Activated T-cell treated with anti-CD3 and anti-CD28 coated beads, Interleukin-2, amount 50 U/mL, for 72 hours (primary cell): ENCODE measurements at places on chromosomes 1 and 21. TPM values are rescaled to one million over a fixed set of nuclear protein-coding genes. Genes with fewer than 3 reads are reported as not detected.

DNA sequence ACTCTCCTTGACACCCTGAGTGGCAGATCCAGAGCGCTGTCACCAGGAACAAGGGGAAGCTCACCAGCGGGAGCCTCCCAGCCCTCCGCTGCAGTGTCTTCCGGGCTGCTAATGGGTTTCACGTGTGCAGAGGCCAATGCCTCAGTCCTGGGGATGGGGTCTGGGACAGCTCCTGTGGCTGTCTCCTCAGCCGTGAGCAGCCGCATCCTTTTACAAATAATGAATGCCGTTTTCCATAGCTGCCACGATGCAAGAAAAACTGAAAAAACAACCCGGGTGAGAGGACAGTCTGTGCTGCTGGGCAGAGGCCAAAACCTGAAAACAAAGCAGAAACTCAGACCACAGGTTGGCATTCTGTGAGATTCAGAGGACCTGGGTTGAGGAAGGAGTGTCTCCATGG is 212.2 kb upstream of the RAB4A start:
- H3K27me3 ChIP-seq: no peaks in the 10 kb centered on the region
- H3K4me3 ChIP-seq: no peak overlapping the region
- no peaks in the 10 kb centered on the region for H3K36me3 ChIP-seq
- no peak for DNase-seq

GRCh38 chr1:62077821-62078220 is 116.8 kb upstream of the L1TD1 start:
- no peaks in the 10 kb centered on the region for H3K4me1 ChIP-seq
- no peaks in the 10 kb centered on the region for H3K36me3 ChIP-seq
- no peaks in the 10 kb centered on the region for H3K27me3 ChIP-seq
- DNase-seq: no peak

DNA sequence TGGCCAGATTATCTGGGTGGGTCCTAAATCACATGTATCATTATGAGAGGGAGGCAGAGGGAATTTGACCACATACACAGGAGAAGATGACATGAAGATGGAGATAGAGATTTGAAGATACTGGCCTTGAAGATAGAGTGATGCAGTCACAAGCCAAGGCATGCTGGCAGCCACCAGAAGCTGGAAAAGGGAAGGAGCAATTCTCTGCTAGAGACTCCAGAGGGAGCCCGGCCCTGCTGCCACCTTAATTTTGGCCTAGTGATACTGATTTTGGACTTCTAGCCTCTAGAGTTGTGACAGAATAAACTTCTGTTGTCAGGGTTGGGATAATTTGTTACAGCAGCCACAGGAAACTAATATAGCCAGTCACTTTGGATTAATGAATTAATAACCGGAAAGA is 2.2 kb upstream of the PRDM2 start:
- no peak for DNase-seq
- no peak overlapping the region for H3K4me3 ChIP-seq
- no peaks in the 10 kb centered on the region for H3K27me3 ChIP-seq
- H3K27ac ChIP-seq: no peak overlapping the region
- peaks cover 15% of the 10 kb centered on the region for H3K36me3 ChIP-seq

GRCh38 chr1:21175324-21175669 is 1.4 kb downstream of the EIF4G3 start:
- peak overlapping the region; percentile 93 for H3K4me3 ChIP-seq
- peak overlapping the region; percentile 98 for H3K27ac ChIP-seq
- peaks cover 22% of the 10 kb centered on the region for H3K4me1 ChIP-seq
- no peaks in the 10 kb centered on the region for H3K27me3 ChIP-seq
- no peak for DNase-seq
- peaks cover 15% of the 10 kb centered on the region for H3K36me3 ChIP-seq

- no peak overlapping the region for H3K4me3 ChIP-seq
- H3K36me3 ChIP-seq: no peaks in the 10 kb centered on the region
- no peak overlapping the region for H3K27ac ChIP-seq
- no peaks in the 10 kb centered on the region for H3K4me1 ChIP-seq
- DNase-seq: no peak
Observed at GRCh38 chr21:44507673-44508425, 32.1 kb downstream of the KRTAP10-1 start.

GRCh38 chr1:29641921-29642320 is 405.6 kb downstream of the PTPRU start:
- DNase-seq: no peak
- no peaks in the 10 kb centered on the region for H3K4me1 ChIP-seq
- H3K27ac ChIP-seq: no peak overlapping the region
- no peaks in the 10 kb centered on the region for H3K36me3 ChIP-seq
- H3K4me3 ChIP-seq: no peak overlapping the region

TRIM45 gene
- 0.30 TPM for total RNA-seq

DNA sequence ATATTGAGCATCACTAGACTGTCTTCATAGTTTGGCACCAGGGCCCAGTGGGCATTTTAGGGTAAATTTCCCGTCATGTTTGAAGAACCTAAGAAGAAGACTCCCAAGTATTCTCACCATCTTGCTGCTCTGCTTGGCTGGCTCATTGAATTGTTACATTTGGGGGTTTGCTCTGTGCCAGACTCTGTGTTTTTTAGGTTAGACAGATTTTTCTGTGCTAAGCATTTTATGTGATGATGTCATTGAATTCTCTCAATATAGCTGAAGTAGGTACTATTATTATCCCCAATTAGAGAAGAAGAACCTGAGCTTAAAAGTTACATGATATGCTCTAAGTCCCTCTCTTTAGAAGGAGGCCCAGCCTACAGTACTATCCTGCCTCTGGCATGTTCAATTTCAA is 28.0 kb upstream of the DNASE2B start:
- H3K27me3 ChIP-seq: no peaks in the 10 kb centered on the region
- no peak overlapping the region for H3K4me3 ChIP-seq
- no peaks in the 10 kb centered on the region for H3K36me3 ChIP-seq
- H3K27ac ChIP-seq: no peak overlapping the region
- H3K4me1 ChIP-seq: peaks cover 8% of the 10 kb centered on the region

DNA sequence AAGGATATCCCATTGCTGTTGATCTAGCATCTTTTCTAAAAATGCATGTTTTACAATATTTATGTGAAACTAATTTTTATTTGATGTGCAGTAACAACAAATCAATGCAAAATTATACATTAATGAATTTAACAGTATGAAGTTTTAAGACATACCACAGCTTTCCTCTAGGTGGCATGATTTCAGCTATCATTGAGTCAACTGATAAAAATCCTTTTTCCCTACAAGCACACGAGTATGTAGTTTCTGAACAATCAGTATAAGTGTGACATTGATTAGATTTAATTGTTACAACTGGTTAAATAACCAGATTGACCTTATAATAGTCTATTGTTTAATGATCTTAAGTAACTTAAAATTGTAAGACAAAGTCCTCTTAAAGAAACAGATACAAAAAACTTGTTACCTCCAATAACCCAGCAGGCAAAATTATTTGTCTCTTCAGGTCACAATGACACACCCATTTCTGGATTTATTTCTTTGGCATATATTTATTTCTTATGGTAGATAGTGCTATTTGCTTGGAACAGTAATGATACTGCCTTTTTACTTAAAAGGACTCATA is 5.8 kb upstream of the TGFB2 start:
- H3K4me1 ChIP-seq: no peaks in the 10 kb centered on the region
- H3K27ac ChIP-seq: no peak overlapping the region
- H3K4me3 ChIP-seq: no peak overlapping the region
- H3K36me3 ChIP-seq: no peaks in the 10 kb centered on the region
- peaks cover 7% of the 10 kb centered on the region for H3K27me3 ChIP-seq

- H3K4me3 ChIP-seq: no peak overlapping the region
- no peak for DNase-seq
- H3K27ac ChIP-seq: no peak overlapping the region
- H3K4me1 ChIP-seq: peaks cover 8% of the 10 kb centered on the region
- H3K36me3 ChIP-seq: no peaks in the 10 kb centered on the region
Observed at GRCh38 chr1:52558941-52559340, 6.0 kb upstream of the TUT4 start.

DNA sequence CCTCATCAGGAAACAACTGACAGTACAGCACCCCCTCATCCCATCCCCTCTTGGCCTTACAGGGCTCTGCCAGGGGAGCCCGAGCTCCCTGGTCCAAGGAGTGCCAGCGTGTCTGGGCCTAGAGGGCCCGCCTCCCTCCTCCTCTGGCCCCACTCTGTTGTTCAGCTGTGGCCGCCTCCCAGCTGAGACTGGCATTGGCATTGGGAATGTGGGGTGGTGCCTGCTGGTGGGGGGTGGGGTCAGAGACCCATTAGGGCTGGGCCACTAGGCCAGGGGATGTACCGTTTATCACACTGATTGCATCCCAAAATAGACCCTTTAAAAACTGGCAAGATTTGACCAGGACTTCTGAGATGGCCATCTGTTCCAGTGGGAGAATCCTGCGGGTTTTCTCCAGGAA is 1.4 kb downstream of the LDLRAP1 start:
- H3K4me3 ChIP-seq: peak overlapping the region; percentile 90
- no peaks in the 10 kb centered on the region for H3K36me3 ChIP-seq
- H3K27ac ChIP-seq: no peak overlapping the region
- no peaks in the 10 kb centered on the region for H3K27me3 ChIP-seq
- peaks cover 44% of the 10 kb centered on the region for H3K4me1 ChIP-seq

TCP10L gene
- total RNA-seq: 0.43 TPM

RGSL1 gene
- not detected for total RNA-seq

DNA sequence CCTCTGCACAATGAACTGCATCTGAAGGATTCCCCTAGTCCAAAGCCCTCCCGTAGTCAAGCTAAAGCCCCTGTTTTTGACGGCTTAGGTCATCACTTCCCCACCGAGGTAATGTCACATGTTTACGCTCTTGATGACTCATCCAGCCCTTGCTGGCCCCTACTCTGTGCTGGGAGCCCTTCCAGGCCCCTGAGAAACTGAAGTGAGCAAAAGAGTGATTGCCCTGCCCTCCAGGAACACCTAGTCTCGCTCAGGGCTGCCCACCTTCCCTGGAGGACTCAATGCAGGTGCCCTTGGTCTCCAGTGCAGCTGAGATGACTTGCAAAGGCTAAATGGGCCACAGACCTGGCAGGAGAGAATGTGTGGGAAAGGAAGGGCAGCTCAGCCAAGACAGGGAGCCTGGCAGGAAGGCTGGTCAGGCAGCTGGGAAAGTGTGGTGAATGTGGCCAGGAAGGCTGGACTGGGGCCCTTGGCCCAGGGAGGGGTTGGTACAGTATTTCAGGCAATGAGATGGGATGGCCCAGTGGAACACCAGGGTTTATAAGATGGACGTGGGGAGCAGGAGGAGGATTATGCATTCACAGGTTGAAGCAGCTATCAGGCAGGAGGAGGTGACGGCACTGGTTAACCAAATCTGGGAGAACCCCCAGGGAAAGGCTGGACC is 345.6 kb downstream of the NPHP4 start:
- H3K4me3 ChIP-seq: no peak overlapping the region
- H3K27ac ChIP-seq: no peak overlapping the region
- no peak for DNase-seq
- H3K27me3 ChIP-seq: peaks cover 13% of the 10 kb centered on the region
- H3K36me3 ChIP-seq: peaks cover 1% of the 10 kb centered on the region
- H3K4me1 ChIP-seq: no peaks in the 10 kb centered on the region

GRCh38 chr21:45204395-45204794 is 83.3 kb downstream of the POFUT2 start:
- no peak overlapping the region for H3K4me3 ChIP-seq
- DNase-seq: no peak
- no peaks in the 10 kb centered on the region for H3K27me3 ChIP-seq

- H3K4me3 ChIP-seq: no peak overlapping the region
- DNase-seq: no peak
- H3K27me3 ChIP-seq: no peaks in the 10 kb centered on the region
- no peaks in the 10 kb centered on the region for H3K4me1 ChIP-seq
Observed at GRCh38 chr1:187280031-187280430, 451.3 kb downstream of the PLA2G4A start.

SIM2 gene
- 4.1 TPM for total RNA-seq

CENPF gene
- total RNA-seq: 87.2 TPM

ZMYND12 gene
- total RNA-seq: 1.7 TPM

RNF19B gene
- total RNA-seq: 99.9 TPM

- H3K36me3 ChIP-seq: peaks cover 9% of the 10 kb centered on the region
- peak overlapping the region; percentile 77 for H3K27ac ChIP-seq
- peak overlapping the region; percentile 80 for H3K4me3 ChIP-seq
- DNase-seq: peak; percentile 76
Observed at GRCh38 chr1:223748773-223749733, 36.7 kb downstream of the CAPN2 start.

DNA sequence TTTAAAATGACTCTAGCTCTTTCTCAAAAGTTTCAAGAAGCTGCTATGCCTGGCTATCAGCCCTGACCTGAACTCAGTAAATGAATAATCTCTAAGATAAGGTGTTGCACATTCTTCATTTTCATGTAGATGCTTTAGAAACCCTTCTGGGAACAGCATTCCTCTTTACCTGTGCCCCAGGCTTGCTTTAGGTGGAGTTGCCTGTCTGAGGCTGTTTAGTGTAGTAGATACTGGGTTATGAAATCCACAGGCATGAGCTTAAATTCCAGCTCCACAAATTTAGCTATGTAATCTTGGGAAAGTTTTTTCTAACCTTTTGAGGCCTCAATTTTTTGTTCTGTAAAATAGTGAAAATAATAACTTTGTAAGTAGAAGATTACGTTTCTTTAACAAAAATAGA is 41.6 kb downstream of the ATP6V1G3 start:
- H3K4me3 ChIP-seq: no peak overlapping the region
- no peak for DNase-seq
- H3K27ac ChIP-seq: no peak overlapping the region
- H3K27me3 ChIP-seq: no peaks in the 10 kb centered on the region
- peaks cover 11% of the 10 kb centered on the region for H3K36me3 ChIP-seq

DNA sequence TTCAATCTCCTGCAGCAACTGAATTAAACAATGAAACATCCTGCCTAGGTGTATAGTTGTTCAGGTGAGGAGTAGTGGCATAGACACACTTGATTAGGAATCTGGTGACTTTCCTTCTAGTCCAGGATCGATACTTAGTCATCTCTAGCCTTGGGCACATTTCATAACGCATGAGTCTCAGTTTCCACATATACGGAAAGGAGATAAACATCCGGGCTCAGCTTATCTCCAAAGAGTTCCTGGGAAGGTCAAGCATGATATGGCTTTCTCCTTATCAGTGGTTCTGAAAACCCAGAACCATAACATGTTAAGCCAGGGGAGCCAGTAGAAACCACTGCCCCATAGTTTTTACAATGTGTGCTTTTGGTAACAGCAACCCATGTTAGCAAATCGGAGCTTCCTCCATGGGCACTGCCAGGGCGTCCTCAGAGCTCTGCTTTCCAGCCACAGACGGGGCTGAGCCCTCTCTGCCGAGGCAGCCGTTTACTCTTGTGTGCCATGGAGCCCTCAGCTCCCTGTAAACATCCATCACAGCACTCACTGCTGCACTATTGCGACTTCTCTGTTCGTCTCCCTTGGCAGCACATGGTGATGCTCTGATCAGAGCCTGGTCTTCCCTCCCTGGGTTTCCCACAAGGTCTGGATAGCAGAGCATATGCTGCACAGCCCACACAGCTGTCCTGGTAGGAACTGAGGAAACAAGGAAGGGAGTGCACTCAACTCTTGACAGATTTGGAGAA is 34.6 kb downstream of the RUNX1 start:
- H3K36me3 ChIP-seq: no peaks in the 10 kb centered on the region
- H3K4me3 ChIP-seq: peak overlapping the region; percentile 66
- no peaks in the 10 kb centered on the region for H3K27me3 ChIP-seq
- DNase-seq: no peak
- H3K27ac ChIP-seq: peak overlapping the region; percentile 20

FAM229A gene
- 14.0 TPM for total RNA-seq

DNA sequence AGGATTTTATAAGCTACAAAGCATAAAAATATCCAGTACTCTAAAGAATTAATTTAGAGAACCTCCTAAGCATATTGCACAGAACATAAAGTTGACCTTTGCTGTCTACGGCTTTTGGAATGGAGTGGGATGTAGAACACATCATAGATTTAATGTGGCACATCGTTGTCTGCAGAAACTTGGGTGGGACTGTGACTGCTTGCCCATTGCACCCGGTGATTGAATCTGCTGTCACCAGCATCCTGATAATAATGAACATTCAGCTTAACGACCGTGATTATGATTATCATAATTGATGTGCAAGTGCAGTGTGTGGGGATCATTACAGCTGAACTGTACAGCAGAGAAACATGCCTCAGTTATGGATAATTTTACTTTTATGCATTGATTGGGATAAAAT is 181.9 kb downstream of the SPATA17 start:
- H3K4me3 ChIP-seq: no peak overlapping the region
- H3K27ac ChIP-seq: no peak overlapping the region
- H3K27me3 ChIP-seq: no peaks in the 10 kb centered on the region
